ENCODE measurements at places on chromosomes 5 and 9. TPM values are rescaled to one million over a fixed set of nuclear protein-coding genes. Genes with fewer than 3 reads are reported as not detected.

The IL17B gene
- total RNA-seq = not detected

The ZSWIM6 gene
- total RNA-seq = 7.1 TPM

The AK8 gene
- 0.68 TPM for total RNA-seq

The C5orf58 gene
- 0.58 TPM for total RNA-seq

The SLC46A2 gene
- not detected for total RNA-seq
